Activated T-helper 17 cell treated with anti-CD3 and anti-CD28 coated beads, Interleukin-2, amount 50 U/mL, for 72 hours (primary cell): ENCODE measurements at places on chromosomes 11 and 22.

GRCh38 chr11:46658259-46658658, 40.9 kb downstream of the ATG13 start:
- H3K27me3 ChIP-seq = no peaks in the 10 kb centered on the region
- no peak for ATAC-seq
- H3K27ac ChIP-seq = peak overlapping the region; percentile 51

DNA sequence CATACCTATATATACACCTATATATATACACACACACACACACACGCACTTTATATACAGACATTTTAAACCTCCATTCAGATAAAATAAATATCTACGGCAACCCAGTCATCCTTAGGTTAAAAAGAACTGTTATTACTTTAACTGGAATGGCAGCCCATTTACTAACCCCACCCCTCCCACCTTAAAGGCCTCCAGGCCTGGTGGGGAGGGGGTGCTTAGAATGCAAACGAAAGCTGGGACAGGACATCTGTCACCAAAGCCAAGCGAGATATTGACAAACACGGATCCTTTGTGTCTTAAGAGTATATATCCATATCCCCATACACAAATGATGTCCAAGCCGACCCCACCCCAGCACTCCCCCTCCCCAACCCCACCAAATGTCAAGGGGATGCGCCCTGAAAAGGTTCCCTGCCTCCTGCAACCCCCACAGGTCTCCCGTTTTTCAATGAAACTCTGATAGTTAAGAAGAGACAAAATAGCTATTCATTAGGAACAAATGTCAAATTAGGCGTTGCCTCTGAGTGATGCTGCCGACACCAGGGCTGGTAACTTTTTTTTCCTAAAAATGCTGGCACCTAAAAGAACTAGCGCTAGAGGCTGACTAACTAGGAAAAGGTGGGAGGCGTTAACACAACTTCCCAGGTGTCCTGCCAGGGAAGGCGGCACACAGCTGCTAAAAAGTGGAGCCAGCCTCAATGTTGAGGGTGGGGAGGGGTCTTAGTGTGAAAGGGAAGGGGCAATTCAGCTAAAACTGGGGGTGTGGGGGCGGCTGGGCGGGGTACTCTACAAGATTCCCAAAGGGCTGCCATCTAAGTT, 5.6 kb downstream of the MN1 start:
- H3K27ac ChIP-seq = no peak overlapping the region
- no peak for ATAC-seq
- H3K4me1 ChIP-seq = no peaks in the 10 kb centered on the region
- H3K27me3 ChIP-seq = no peaks in the 10 kb centered on the region

- H3K27me3 ChIP-seq = peaks cover 21% of the 10 kb centered on the region
- H3K27ac ChIP-seq = no peak overlapping the region
- no peaks in the 10 kb centered on the region for H3K36me3 ChIP-seq
- H3K4me1 ChIP-seq = no peaks in the 10 kb centered on the region
- no peak overlapping the region for H3K4me3 ChIP-seq
- ATAC-seq = no peak
Observed at GRCh38 chr11:43969543-43969942, 27.1 kb downstream of the C11orf96 start.

GRCh38 chr11:65277631-65278277, 16.0 kb downstream of the POLA2 start:
- H3K27ac ChIP-seq = no peak overlapping the region
- no peak for ATAC-seq
- peaks cover 85% of the 10 kb centered on the region for H3K36me3 ChIP-seq
- H3K4me3 ChIP-seq = no peak overlapping the region
- peaks cover 10% of the 10 kb centered on the region for H3K4me1 ChIP-seq

DNA sequence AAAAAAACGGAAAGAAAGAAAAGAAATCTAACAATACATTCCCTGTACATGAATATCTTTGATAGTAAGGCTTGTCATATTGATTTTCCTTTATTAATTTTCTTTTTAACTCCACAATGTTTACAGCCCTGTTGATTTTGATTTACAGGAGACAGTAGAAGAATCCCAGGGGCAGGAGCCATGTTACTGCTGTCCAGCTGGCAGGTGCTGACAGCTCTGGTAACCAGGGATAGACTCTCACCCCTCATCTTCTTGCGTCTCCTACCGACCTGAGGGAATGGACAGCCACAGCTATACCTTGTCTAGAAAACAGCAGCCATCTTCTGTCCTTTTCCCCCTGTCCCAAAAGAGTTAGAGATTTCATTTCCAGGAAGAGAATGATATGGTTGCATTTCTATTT, 37.4 kb downstream of the PRDM10 start:
- peaks cover 5% of the 10 kb centered on the region for H3K36me3 ChIP-seq
- no peak overlapping the region for H3K27ac ChIP-seq
- ATAC-seq = no peak
- H3K4me3 ChIP-seq = no peak overlapping the region
- no peaks in the 10 kb centered on the region for H3K27me3 ChIP-seq

GRCh38 chr22:44940130-44940529, 69.7 kb downstream of the PHF21B start:
- H3K27me3 ChIP-seq = peaks cover 12% of the 10 kb centered on the region
- no peaks in the 10 kb centered on the region for H3K4me1 ChIP-seq
- H3K27ac ChIP-seq = no peak overlapping the region
- H3K4me3 ChIP-seq = no peak overlapping the region
- H3K36me3 ChIP-seq = no peaks in the 10 kb centered on the region

DNA sequence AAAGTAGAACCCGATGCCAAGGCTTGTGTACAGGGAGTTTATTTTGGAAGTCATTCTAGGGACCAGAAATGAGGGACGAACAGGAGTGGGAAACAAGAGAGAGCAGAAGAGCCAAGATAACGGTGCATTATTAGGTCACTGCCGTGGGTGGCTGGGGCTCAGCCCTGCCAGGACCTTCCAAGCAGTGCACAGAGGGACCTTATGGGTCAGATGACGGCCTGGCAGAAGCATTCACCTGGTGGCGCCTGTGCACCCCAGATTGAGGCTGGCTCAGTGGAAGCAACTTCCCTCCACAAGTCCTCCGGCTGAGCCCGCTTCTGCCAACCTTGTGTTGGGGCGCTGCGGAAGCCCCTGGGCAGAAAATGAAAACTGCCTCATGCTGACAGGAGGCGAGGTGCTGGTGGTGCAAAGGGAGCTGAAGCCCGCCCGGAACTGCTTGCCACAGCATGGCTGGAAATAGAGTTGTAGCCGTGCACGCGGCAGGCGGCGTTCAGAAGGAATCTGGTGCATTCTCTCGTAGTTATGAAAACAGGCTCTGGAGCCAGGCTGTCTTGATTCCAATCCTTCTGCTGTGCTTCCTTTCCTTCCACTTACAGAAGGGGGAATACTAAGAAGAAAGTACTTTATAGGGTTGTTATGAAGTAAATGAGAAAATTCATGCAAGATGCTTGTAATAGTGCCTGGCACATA, 22.2 kb upstream of the TP53I11 start:
- no peak for ATAC-seq
- H3K27ac ChIP-seq = no peak overlapping the region
- H3K4me3 ChIP-seq = no peak overlapping the region
- H3K4me1 ChIP-seq = peaks cover 7% of the 10 kb centered on the region

DNA sequence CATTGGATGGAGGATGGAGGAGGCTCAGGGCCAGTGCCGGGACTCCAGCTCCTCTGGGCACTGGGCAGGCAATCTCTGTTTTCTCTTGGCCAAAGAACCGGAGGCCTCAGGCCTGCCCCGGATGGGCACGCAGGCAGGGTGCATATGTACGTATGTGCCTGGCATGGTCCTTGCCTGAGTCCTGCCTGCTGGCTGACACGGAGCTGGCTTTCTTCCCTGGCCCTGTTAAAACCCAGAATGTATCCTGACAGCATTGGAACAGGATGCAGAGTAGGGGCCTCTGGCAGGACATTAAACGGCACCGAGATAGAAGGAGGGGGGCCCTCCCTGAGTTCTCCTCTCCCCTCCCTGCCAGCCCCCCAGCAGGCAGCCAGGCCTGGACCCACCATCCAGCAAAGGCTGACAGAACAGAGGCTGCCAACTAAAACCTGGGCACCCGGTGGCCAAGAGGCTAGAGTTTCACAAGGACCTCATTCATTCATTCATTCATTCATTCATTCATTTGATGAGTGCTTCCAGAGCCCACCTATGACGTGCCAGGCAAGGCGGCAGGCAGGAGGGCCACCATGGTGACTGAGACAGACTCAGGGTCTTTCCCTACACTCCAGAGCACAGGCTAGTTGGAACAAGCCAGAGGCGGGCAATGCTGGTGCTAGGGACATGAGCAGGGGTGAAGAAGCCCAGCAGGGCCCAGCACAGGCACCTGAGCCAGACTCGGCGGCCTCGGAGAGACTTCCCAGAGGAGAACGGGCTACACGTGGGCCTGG, 28.8 kb downstream of the FLRT1 start:
- H3K4me1 ChIP-seq = peaks cover 5% of the 10 kb centered on the region
- H3K27me3 ChIP-seq = peaks cover 14% of the 10 kb centered on the region
- H3K27ac ChIP-seq = no peak overlapping the region
- H3K36me3 ChIP-seq = no peaks in the 10 kb centered on the region
- ATAC-seq = no peak

DNA sequence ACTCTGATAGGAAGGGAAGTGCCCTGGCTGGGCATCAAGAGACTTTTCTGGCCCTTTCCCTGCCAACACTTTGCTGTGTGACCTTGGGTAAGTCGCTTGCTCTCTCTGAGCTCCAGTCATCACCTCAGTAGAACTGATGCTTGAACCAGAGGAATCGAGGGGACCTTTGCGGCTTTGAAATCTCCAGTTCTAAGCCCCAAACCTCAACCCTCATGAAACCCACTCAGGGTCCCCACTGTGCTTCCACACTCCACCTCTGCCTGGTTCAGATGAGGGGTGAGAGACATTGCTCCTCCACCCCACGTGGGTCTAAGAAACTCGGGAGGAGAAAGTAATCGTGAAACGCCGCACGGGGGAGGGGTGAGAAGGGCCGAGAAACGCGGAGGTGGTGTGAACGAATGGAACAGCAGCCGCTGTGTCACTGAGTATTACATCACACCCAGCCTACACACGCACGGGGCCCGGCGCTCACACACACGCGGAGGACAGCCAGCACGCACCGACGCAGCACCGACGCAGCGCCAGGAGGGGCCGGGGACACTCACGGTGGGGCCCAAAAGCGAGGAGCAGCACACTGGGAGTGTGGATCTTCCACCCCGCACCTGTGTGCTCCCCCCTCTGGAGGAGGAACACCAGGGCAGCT, 4.3 kb downstream of the RTN4RL2 start:
- H3K4me1 ChIP-seq = peaks cover 7% of the 10 kb centered on the region
- H3K4me3 ChIP-seq = no peak overlapping the region
- H3K27ac ChIP-seq = no peak overlapping the region
- ATAC-seq = no peak
- peaks cover 21% of the 10 kb centered on the region for H3K27me3 ChIP-seq

DNA sequence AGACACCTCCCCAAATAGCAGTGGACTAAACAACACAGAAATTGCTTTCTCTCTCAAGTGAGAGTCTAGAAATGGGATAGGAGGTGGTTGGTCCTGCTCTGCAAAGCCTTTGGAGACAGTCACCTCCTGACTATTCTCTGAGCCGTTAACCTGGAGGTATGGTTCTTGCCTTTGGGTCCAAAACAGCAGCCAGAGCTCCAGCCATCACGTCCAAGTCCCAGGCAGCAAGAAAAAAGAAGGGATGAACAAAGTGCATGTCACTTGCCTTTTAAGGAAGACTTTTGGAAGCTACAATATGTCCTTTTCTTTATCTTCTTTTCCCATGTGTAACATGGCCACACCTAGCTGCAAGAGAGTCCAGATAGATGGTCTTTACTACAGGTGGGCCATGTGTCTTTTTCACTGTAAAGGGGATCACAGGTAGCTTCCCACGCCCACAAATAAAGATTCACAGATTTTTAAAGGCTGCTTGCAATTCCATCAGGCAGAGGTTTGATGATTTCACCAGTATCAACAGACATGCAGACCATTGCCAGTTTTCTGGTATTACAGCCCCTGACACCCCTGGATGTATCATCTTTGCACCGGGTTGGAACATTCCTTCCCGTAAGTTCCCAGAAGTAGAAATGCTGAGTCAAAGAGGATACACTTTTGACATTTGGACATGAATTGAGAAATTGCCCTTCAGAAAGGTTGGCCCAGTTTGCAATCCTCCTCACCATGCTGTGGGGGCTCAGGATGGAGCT, 66.0 kb downstream of the MYEOV start:
- no peak overlapping the region for H3K4me3 ChIP-seq
- ATAC-seq = no peak
- no peak overlapping the region for H3K27ac ChIP-seq
- no peaks in the 10 kb centered on the region for H3K4me1 ChIP-seq

DNA sequence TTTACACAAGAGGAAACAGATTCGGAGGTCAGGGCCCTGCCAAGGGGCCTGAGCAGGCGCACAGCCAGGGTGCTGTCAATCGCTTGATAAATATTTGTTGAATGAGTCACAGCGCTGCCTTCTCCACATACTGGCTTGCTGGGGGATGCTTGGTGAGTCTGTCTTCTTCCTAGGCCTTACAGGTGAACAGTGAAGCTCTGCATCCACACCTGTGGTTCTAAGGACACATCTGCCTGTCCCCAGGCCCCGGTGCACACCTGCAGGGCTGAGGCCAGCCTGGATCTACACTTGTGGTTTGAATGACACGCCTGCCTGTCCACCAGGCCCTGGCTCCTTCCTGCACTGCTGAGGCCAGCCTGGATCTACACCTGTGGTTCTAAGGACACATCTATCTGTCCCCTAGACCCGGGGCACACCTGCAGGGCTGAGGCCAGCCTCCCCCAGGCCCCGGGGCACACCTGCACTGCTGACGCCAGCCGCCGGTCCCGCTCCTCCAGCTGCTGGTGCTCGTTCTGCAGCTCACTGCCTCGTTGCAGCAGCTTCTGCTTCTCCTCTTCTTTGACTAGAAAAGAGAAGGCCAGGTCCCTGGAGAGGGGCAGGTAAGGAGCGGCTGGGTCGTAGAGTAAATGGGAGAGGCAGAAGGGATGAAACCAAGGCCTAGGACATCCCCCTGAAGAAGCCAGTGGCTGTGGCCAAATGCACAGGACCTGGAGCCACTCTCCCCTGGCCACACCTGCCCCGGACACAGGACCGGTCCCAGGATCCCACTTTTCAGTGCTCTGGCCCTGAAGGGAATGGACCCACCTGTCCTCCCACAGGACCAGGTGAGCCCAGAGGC, 124.6 kb downstream of the PHF21B start:
- H3K27ac ChIP-seq = no peak overlapping the region
- H3K36me3 ChIP-seq = no peaks in the 10 kb centered on the region
- peaks cover 3% of the 10 kb centered on the region for H3K27me3 ChIP-seq
- no peak overlapping the region for H3K4me3 ChIP-seq
- H3K4me1 ChIP-seq = no peaks in the 10 kb centered on the region

- ATAC-seq = no peak
- H3K36me3 ChIP-seq = no peaks in the 10 kb centered on the region
- H3K4me1 ChIP-seq = no peaks in the 10 kb centered on the region
- peaks cover 16% of the 10 kb centered on the region for H3K27me3 ChIP-seq
- H3K27ac ChIP-seq = no peak overlapping the region
- no peak overlapping the region for H3K4me3 ChIP-seq
Observed at GRCh38 chr11:22539821-22540256, 85.8 kb downstream of the FANCF start.

GRCh38 chr11:16097543-16097942, 258.8 kb downstream of the SOX6 start:
- H3K27me3 ChIP-seq = no peaks in the 10 kb centered on the region
- no peak overlapping the region for H3K4me3 ChIP-seq
- H3K36me3 ChIP-seq = no peaks in the 10 kb centered on the region
- no peak overlapping the region for H3K27ac ChIP-seq
- no peaks in the 10 kb centered on the region for H3K4me1 ChIP-seq
